ENCODE measurements at places on chromosomes 2 and 18.

GRCh38 chr18:45156946-45157345 is 458.3 kb upstream of the SLC14A2 start:
- DNase-seq = no peak

- no peak for DNase-seq
Measured at GRCh38 chr18:51361130-51361860, 163.8 kb upstream of the MEX3C start.

DNA sequence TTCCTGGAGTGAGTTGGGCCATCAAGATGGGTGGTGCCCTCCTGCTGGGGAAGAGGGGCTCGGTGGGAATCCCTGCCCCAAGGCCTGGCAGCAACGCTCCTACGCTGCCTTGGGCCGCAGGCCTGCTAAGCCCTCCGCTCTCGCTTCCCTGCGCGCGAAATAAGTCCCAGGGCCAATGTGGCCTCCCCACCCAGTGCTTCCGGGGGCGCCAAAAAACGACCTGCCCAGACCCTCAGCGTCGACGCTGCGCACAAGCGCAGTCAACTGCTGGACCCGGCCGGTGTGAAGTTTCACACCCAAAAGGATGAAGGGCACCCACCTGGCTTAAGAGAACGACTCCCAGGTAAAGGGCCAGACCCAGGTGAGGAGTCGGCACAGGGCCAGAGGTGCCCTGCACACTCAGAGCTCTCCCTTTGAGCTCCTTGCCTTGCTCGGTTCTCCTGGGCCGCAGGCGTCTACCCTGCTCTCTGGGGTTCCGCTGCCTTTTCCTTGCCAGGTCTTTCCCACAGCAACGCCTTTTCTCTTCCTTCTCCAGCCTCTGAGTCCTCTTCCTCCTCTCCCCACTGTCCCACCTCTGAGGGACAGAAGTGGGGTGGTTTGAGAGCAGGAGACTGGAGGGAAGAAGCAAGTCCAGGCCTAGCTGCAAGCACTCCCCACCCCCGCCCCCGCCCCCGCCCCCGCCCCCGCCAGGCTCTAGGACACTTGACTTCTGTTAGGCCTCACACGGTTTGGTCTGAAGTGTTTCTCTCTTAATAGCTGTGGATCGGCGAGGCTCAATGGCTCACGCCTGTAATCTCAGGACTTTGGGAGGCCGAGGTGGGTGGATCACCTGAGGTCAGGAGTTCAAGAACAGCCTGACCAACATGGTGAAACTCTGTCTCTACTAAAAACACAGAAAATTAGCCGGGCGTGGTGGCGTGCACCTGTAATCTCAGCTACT is at the start of gene DNAJC5G:
TSS of gene DNAJC5G (plus strand) at position 223 of the 940 bp plus-strand sequence. CDS start 1,296 bp downstream, outside the sequence.
- no peak for DNase-seq

- no peak for DNase-seq
Measured at GRCh38 chr2:33275689-33276444, 200.6 kb upstream of the RASGRP3 start.

DNA sequence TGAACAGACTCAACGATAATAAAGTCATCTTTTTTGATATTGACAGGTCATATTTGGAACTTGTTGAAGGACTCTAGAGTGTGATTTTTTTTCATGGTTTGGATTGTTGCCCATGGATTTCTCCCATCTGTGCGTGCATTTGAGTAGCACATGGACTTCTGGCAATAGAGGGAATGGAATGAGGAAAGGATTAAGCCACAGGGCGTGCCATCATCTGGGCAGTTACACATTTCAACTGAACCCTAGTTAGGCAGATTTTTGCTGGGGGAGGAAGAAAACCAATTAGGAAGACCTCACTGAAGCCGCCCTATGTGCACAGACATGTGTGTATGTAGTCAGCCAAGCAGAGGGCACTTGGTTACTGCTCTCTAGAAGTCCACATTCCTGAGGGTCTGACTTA is 72.6 kb downstream of the TPGS2 start:
- DNase-seq = no peak

- DNase-seq = no peak
Measured at GRCh38 chr2:881204-881918, 69.3 kb upstream of the SNTG2 start.

DNA sequence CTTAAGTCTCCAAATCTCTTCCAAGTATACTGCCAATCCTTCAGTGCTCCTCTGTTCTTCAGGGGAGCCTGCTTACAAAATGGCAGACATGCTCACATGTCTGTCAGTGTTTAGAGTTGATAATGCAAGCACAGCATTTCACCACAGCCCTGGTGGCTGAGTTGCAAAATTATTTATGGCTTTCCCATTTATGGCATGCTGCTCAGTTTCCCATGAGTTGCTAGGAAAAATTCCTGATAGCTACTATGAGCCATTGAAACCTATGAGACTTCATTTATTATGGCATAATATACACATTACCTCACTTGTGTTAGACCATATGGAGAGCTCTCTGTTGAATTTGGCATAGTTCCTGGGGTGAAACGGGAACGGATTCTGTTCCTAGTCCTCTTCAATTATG is 448.7 kb upstream of the TCF4 start:
- no peak for DNase-seq

GRCh38 chr2:230439590-230439989 is 23.6 kb downstream of the SP100 start:
- DNase-seq = no peak

DNA sequence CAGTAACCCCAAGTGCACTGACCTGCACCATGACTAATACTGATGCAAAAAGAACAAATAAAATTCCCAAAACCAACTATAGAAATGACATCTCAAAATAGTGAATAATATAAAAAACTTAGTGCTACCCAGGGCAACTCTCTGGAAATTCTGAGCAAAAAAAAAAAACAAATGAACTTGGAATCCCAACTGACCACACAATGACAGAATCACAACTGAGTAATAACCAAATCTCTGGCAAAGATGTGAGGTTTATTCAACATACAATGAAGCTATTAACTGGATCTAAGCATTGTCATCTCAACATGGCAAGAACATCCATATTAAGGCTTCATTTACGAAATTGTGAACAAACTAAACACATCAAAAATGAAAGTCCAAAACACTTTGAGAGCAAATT is 22.7 kb downstream of the EXOC6B start:
- no peak for DNase-seq

GRCh38 chr2:234110219-234110618 is 59.7 kb downstream of the SPP2 start:
- DNase-seq = no peak

GRCh38 chr2:238427435-238428162 is 872 bp downstream of the ASB1 start:
- no peak for DNase-seq

GRCh38 chr18:8699948-8700347 is 5.4 kb upstream of the MTCL1 start:
- DNase-seq = no peak

GRCh38 chr2:176479961-176480360 is 210.7 kb downstream of the MTX2 start:
- DNase-seq = no peak

GRCh38 chr2:65456064-65456463 is 23.7 kb upstream of the SPRED2 start:
- no peak for DNase-seq

DNA sequence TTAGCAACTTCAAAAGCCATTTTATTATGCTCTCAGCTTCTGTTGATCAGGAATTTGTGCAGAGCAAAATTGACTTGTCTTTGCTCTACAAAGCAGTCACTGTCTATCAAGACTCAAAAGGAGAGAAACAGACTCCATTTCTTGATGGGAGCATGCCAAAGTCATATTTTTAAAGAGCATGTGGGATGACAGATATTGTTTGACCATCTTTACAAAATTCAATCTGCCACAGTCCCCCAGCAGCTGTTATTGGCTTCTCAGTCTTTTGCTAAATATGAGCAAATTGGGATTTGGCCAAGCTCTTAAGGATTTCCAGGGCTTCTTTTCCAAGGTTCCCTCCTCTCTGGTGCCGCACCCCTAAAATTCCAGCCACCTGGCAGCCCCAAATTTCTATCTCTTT is 67.9 kb downstream of the TEX51 start:
- no peak for DNase-seq

- no peak for DNase-seq
Measured at GRCh38 chr18:74512321-74513053, 16.3 kb downstream of the CNDP2 start.

- DNase-seq = peak; percentile 38
Measured at GRCh38 chr2:240624950-240625621, at the start of gene GPR35. Gene GPR35 (plus strand): TSS chr2:240625480. CDS start chr2:240629953, 4,473 bp downstream.

DNA sequence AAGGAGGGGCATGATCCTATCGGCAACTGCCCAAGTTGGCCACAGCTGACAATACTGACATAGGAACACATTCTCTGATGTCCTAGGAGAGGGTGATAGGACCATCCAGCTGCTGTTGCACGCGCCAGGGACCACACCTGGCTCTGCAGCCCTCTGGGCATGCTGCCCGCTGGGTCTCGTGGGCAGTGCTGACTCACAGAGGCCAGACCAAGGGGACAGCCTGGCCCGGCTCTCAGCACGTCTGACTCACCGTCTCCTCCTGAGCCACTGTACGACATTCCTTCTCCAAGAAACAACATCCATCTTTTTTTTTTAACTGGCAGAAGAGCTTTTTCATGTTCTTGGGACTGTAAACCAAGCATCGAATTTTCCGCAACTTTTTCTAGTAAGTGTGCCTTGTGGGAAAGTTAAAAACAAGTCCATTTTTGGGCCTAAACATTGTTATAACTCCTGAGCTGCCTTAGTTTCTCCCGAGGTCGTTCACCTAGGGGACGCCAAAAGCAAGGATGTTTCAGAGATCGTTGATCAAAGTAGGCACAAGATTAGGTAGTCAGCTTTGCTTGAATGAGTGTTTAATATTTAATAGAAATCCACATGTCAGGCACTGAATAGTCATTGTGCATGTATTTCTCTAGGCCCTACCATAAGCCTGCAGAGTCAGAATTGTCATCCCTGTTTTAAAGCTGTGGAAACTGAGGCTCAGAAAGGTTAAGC is 100.3 kb downstream of the TTC32 start:
- no peak for DNase-seq

DNA sequence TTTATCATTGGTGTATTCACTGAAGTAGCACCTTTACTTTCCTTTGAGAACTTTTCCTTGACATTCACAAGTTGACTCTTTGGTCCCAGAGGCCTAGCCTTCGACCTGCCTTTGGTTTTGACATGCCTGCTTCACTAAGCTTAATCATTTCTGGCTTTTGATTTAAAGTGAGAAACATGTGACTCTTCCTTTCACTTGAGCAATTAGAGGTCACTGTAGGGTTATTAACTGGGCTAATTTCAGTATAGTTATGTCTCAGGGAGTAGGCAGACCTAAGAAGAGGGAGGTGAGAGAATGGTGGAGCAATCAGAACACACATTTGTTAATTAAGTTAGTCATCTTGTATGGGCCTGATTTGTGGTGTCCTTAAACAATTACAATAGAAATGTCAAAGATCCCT is 1040.7 kb upstream of the SLC39A10 start:
- DNase-seq = no peak

DNA sequence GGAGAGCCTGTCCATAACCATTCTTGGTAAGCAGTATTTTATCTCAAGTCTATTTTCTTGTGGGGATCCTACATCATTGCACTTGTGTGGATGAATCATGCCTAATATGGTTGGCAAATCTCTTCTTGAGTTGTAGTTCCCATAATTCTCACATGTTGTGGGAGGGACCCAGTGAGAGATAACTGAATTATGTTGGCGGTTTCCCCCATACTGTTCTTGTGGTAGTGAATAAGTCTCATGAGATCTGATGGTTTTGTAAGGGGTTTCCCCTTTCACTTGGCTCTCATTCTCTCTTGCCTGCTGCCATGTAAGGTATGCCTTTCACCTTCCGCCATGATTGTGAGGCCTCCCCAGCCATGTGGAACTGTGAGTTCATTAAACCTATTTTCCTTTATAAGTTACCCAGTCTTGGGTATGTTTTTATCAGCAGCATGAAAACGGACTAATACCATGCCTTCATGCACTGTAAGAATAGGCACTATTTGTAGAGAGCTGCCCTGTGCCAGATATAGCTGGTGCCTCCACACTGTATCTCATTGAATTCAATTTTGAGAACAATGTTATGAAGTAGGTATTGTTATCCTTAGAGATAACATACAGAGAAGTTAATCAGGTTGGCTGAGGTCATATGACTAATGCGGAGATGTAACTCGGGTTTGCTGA is 148.3 kb downstream of the PLCL1 start:
- DNase-seq = no peak

- no peak for DNase-seq
Measured at GRCh38 chr2:31266804-31267203, 32.9 kb downstream of the EHD3 start.

DNA sequence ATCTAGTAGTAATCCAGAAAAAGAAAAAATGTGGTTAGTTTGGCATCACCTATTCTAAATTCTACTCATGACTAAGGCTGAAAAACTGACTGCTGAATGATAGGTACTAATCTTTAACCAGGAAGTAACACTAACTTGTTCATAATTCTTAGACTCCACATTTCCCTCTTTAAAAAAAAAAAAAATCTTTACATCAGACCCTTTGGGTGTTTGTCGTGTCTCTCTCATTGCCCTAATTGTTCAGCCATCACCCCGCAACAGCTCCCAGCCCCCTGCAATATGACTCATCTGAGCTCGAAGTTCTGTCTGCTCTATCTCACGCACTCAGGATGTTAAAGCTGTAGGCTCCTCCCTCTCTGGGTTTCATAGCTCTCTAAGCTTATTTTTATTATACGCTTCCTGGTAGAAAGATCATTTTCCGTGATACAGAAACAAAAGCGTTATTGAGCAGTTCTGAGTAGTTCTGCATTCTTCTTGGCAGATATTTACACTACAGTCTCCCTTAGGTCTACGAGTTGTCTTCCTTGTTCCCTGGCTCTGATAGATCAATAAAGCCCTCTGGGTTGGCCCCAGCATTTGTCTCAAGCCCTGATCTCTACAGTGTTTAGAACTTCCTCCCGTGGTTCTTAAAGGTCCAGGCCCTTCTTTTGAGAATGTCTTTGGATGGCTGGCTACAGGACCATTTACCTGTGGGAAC is 95.6 kb downstream of the TNFRSF11A start:
- DNase-seq = peak; percentile 11

DNA sequence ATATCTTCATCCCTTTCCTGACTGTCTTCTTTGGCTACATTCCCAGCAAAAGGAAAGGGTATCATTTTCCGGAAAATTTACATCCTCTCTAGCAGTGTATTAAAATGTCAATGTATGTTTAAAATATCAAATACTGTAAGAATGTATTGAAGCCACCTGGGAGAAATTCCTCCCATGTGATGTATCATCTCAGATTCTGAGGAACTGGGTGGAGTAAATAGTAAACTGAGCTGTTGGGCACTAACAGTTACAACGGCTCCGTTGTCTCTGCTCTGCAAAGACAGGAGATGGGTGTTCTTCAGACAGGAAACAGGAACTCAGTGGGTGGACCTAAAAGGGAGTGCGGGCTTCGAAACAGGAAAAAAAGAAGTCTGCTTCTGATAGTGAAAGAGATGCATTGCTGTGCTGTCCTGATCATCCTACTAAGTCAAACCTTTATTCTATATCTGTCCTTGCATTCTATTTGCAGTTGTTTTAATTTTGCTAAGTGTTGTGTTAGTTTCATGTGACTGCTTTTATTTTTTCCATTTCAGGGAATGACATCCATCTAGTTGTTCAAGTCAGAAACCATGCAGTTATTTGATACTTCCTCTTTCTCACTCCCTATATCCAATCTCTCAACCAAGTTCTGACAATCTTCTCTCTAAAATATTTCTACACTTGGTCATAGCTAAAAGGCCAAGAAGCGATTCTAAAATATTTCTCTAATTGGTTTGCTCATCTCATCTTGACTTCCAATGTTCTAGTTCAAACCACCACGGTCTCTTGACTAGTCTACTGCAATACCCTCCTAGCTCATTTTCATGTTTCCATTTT is 19.4 kb downstream of the DOK1 start:
- DNase-seq = no peak

Data from stimulated activated CD8-positive, alpha-beta memory T cell treated with anti-CD3 and anti-CD28 coated beads, Interleukin-15, amount 100 ng/mL, for 24 hours (primary cell).